Psoas muscle (tissue), 8 donors: ENCODE measurements at places on chromosomes 5 and 9. TPM values are rescaled to one million over a fixed set of nuclear protein-coding genes. Genes with fewer than 3 reads are reported as not detected.

DNA sequence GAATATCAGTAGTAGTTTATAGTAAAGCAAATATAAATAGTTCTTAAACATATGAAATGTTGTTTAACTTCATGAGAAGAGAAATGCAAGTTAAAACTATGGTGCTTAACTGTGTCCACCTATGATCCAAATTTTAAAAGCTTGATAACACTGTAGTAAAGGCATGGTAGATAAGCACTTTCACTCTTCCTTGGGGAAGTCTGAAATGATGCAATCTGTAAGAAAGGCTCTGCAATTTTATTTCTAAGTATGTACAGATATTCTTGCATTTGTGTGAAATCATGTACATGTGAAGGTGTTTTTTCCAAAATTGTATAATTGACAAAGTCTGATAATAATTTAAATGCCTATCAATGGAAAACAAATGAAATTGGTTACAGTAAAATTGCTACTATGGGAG is 66.9 kb downstream of the SYK start:
- no peak for DNase-seq

HSPA9 gene
- 498 TPM for total RNA-seq

DNA sequence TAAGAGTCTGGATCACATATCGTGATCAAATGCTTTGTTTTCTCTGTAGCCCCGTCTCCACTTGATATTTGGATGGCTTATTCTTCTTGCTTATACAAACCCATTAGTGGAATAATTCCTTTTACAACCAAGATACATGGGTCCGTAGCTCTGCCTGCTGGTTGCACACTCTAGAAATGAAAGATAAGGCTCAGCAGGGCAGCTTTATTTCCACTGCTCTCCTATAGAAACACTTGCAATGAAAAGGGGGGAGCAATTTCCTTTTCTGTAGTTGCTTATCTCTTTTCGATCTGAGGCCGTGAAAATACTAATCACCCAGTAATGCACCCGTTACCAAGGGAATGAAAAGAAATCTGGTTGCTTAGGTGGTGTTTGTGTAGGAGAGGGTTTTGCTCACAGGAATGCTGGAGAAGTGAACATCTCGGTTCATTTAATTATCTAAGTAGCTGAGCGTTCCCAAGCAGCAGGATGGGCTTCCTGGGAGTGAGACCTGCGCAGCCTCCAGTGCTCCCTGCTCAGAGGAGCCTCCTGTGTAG is 131.7 kb downstream of the ADAMTS16 start:
- DNase-seq: no peak

DNA sequence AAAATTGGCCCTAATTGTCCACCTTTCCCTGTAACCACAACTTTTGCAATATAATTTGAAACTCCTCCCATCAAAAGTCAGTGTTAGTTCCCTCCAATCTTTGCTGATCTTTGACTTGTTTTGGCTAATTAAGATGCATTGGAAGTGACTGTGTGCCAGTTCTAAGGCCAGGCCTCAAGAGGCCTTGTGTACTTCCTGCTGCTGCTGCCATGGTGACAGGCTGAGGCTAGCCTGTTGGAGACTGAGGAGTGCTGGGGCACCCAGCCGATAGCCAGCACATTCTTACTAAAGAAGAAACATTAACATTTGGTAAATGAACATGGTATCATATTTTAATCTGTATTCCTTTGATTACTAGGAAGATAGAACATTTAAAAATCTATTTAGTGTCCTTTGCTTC is 86.5 kb downstream of the SREK1 start:
- no peak for DNase-seq

ENTPD2 gene
- 0.59 TPM for total RNA-seq

GRCh38 chr9:137552022-137552768 is 516 bp downstream of the MRPL41 start:
- no peak for DNase-seq

DNA sequence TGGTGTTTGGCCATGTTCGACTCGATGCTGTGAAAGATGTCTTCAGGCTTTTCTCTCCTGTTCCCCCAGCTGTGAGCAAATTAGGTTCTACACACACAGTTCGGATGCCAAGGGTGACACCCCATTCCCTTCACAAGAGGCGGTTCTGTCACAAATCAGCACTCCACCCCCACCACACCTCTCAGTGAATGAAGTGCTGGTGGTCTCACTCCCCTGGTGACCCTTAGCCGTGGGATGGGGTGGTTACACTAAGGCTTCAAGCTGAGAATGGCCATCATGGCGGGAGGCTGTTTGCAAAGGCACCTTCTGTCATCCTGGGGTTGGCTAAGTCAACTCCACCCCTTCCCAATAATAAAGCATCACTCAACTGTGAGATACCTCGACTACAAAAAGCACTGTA is 26.4 kb downstream of the AMBP start:
- no peak for DNase-seq

CCDC183 gene
- total RNA-seq: not detected

DNA sequence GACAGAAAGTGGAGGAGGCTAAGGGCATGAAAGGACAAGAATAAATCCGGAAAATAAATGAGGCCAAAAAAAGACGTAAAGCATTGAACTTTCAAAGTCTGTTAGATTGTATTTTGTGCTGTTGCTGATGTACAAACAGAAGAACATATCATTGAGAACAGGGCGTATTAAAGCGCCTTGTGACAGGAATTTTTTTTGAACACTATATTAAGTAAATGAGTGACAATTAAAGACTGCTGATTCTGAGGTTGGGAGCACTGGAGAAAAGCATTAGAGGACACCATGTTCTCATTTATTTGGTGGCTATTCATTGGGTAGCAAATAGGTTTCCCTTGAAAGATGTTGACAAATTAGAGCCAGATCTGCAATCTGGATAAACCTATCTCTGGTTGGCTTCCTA is 137.3 kb upstream of the SGCD start:
- no peak for DNase-seq

LCNL1 gene
- 0.44 TPM for total RNA-seq

GRCh38 chr5:143536364-143536763 is 132.9 kb upstream of the NR3C1 start:
- no peak for DNase-seq

DNA sequence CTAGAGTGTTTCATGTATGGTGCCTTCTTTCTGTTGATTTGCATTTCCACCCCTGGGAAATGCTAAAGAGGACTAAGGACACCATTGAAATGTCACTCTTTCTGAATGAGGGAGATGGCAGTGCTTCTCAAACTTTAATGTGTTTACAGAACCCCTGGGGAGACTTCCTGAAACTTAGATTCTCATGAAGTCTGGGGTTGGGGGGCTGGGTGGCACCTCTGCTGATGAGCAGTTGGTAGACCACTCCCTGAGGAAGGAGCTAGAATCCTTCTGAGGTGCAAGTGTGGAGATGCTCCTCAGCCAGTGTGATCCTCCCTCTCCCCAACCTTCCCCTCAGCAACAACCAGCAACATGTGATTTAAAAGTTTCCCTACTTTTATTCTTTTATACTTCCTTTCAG is 546.8 kb downstream of the LRRC70 start:
- DNase-seq: no peak

BHMT2 gene
- total RNA-seq: 6.9 TPM

NUTM2F gene
- total RNA-seq: not detected

- peak; percentile 99 for DNase-seq
Observed at GRCh38 chr5:61331407-61332357, at the start of gene ZSWIM6. ZSWIM6 (plus strand) TSS chr5:61332258; CDS start chr5:61332273, 15 bp downstream.

GRCh38 chr9:135088979-135089847 is 1.7 kb downstream of the OLFM1 start:
- no peak for DNase-seq

VCAN gene
- total RNA-seq: 26.1 TPM

DNA sequence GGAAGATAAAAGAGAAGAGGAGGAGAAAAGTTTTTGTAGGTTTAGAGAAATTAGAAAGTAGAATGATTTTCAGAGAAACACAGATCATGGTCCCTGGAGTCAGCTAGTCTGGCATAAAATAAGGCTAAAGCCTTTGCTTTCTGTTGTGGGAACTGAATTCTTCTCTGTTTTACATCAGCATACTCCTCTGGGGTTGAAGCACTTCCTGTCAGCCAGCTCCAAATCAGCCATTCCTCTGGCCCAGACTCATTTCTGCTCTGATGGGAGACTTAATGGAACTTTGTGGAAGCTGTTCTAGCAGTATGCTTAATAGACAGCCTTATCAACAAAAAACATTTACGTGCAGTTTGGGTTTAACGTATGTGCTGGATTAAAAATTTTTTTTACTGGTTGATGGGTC is 143.2 kb downstream of the HMHB1 start:
- DNase-seq: no peak

IFNA13 gene
- total RNA-seq: not detected

GRCh38 chr5:6201631-6202030 is 176.7 kb downstream of the MED10 start:
- no peak for DNase-seq

GRCh38 chr5:116271446-116272025 is 186.7 kb downstream of the COMMD10 start:
- no peak for DNase-seq

- DNase-seq: no peak
Observed at GRCh38 chr5:119322948-119323537, 32.8 kb upstream of the TNFAIP8 start.
